ENCODE measurements at places on chromosomes 11 and 22.

DNA sequence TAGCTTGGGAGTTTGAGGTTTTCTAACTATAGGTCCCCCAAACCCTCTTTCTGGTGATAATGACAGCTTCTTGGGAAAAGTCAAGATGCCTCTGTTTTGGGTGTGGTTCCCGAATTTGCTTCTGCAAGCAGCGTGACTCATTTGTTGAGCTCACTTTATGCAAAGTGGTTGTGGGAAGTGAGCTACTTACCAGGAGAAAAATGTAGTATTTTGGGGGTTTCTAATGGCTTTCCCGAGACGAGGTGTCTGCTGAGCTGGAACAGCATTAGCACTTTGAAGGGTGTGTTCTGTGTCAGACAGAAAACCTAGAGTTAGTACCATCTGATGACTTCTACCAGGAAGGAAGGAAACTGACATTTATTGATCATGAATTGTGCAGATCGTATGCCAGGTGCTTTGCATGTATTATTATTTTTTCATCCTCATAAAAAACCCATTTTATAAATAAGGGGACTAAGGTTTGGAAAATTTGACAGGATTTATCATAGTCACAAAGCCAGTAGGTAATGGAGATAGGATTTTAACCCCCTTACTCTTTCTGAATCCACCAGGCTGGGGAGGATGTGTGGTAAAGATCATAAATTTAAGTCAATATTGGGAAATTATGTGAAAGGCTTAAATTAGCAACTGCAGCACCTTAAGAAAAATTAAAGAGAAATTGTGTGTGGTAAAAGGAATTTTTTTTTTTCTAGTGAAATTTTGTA lies 108.8 kb upstream of the CD44 start:
- DNase-seq = no peak

GRCh38 chr11:74611369-74611861 lies 19.0 kb downstream of the POLD3 start:
- DNase-seq = no peak

DNA sequence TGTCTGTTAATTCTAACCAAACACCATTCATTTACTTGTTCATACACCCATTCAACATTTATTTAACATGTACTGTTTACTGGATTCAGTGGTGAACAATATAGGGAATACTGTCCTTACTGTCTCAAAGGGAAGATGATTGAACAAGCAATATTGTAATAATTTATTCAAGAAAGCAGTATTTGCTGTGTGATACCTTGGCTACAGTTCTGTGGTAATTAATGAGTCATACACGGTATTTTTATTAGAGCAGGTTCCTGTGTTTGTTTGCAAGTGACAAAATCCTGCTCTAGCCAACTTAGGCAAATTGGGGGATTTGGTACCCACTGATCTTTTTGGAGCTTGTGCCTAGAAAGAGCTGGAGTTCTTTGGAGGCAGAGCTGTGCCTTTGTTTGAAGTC lies 15.7 kb downstream of the PIH1D2 start:
- no peak for DNase-seq

GRCh38 chr11:64675450-64676260 lies 47.3 kb downstream of the NRXN2 start:
- DNase-seq = no peak

All from activated CD8-positive, alpha-beta memory T cell treated with anti-CD3 and anti-CD28 coated beads for 4 hours (primary cell).